Activated CD8-positive, alpha-beta T cell treated with anti-CD3 and anti-CD28 coated beads for 36 hours (primary cell): ENCODE measurements at places on chromosomes 4 and X. TPM values are rescaled to one million over a fixed set of nuclear protein-coding genes. Genes with fewer than 3 reads are reported as not detected.
A peak's percentile ranks its signal among the peaks of the same experiment; 100 is the strongest.

The ZNF81 gene
- total RNA-seq: 6.3 TPM

DNA sequence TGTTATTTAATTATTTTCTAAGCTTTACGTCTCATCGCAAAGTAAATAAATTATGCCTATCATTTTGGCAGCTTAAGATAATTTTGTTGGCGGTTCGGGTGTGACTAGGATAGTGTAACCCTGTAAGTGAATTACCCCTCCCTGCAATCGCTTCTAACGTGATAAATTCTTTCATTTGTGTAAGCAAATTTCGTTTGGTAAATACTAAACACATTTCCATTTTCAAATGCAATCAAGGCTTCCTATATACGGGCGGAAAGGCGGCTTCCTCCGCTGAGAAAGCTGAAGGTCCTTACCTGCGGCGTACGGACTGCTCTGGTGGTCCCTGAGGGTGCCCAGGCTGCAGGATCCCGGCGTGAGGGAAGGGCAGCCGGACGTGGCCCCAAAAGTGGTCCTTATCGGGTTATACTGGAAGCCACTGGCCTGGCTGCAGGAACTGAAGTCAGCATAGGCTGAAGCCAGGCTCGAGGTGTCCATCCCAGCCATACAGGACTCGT, 403 bp downstream of the PHOX2B start:
- DNase-seq: no peak

The MPP1 gene
- 24.9 TPM for total RNA-seq

GRCh38 chr4:40280586-40280985, 54.5 kb upstream of the CHRNA9 start:
- DNase-seq: peak; percentile 83

DNA sequence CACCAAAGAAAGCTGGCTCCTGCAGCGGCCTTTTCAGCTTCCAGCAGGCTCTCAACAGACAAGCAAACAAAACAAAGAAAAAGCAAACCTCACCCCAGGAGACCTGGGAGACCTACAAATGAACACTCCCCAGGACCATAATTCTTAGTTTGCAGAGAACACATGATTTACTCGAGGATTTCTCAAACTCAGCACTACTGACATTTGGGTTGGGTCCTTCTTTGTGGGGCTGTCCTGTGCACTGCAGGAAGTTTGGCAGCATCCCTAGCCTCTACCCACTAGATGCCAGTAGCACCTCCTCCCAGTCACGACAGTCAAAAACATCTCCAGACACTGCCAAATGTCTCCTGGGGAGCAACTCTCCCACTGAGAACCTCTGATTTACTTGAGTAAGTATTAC, 21.9 kb downstream of the APOO start:
- no peak for DNase-seq

The NKX1-1 gene
- not detected for total RNA-seq

- DNase-seq: no peak
Measured at GRCh38 chr4:84279678-84280077, 219.4 kb downstream of the NKX6-1 start.

The NUDT10 gene
- total RNA-seq: 3.5 TPM

- no peak for DNase-seq
Measured at GRCh38 chrX:41110801-41111625, 25.8 kb downstream of the USP9X start.

DNA sequence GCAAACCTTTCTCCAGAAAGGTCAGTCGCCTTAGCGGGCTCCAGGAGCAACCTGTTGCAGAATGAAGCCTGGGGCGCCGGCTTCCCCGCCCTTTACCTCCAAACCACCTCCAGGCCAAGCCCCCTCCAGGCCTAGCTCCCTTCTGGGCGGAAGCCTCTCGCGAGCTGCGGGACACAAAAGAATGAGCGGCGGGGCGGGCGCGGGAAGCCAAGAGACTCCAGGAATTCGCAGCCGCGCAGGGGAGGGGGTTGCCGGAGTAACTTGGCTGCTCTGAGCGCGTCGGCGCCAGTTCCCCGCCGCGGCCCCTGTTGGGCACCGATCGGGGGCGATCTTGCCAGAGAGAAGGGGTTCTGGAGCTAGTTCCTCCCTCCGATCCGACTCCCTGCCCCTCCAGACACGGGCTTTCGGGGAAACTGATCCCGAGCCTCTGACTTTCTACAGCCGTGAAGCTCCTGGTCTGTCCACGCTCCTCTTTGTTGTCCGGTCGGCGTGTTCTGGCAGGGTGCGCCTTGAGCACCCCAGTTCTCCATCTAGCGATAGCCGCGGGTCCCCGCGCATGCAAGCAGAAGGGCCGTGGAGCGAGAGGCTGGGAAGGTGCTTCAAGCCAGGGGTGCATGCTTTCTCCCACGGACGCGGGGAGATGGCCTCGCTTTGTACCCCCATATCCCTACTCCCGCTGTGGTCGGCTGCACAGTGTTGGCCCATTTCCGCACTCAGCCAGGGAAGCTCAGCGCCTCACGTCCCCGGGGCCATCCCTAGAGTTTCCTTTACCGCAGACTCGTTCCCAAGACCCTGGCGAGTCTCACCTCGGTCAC, 1.2 kb downstream of the PROM1 start:
- peak; percentile 39 for DNase-seq

DNA sequence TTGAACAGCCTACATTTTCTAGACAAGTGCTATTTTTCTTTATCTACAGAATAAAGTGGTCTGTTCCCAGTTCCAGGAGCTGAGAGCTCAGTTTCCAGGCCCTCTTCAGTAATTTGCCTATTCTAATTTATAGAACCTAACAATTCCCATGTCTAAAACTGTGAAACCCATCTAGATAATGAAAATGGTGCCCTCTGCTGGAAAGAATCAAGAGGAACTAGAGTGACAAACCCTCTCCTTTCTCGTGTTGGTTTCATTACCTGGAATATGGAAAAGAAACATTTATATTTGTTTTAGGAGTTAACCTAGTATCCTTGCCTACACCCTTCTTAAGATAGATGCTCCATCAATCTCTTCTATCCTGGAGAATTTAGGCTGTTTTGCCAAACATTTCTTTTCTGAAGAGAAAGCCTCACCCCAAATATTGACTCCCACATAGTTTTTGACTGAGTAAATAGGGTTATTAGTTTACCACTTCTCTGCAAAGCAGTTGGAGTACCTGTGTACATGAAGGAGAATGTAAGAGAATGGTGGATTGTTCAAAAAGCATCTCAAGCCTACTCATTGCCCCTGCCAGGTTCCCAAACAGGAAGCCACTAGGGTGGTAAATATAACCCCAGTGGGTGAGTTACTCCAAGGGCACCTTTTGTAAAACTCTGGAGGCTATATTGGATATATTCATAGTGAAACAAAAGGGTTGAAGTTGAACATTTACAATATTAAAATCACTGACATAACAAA, 121.6 kb downstream of the RASL11B start:
- no peak for DNase-seq

DNA sequence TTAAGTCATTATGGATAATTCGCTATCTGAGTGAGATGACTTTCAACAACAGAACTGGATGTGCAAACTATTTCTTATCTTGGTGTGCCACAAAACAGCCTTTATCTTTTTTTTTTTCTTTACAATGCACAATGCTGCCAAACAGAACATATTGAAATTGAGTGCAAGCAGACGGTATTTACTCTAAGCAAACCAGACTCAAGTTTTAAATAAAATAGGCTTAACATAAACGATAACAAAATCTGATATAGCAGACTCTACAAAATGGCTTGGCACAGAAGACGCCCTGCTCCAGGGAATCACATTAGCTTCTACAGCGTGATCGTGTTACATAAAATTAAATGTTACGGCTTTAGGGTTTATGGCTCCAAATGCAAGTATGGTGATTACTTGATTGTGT, 9.6 kb upstream of the STK32B start:
- no peak for DNase-seq

GRCh38 chr4:119116925-119117900, 18.4 kb upstream of the MYOZ2 start:
- DNase-seq: no peak

DNA sequence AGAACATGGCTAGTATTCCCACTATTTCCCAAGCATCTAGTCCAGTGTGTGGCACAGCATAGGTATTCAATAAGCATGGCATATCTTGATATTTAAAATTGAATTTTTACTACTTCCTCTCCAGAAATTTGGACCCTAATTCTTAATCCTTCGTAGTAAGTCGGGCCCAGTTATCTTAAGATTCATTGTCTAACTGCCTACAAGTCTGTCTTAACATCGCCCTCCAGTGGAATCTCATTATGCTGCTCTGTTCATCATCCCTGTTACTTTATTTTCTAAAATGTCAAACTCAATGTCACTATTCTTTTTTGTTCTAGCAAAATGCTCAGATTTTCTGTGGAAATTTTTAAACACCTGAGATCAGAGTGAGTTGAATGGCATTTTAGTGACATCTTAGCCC, 606.2 kb downstream of the KLHL13 start:
- DNase-seq: no peak

GRCh38 chr4:18234108-18234507, 212.6 kb upstream of the LCORL start:
- DNase-seq: no peak
